Posterior cingulate gyrus (tissue), 11 donors: ENCODE measurements at places on chromosomes 6 and 20.
A peak's percentile ranks its signal among the peaks of the same experiment; 100 is the strongest.

DNA sequence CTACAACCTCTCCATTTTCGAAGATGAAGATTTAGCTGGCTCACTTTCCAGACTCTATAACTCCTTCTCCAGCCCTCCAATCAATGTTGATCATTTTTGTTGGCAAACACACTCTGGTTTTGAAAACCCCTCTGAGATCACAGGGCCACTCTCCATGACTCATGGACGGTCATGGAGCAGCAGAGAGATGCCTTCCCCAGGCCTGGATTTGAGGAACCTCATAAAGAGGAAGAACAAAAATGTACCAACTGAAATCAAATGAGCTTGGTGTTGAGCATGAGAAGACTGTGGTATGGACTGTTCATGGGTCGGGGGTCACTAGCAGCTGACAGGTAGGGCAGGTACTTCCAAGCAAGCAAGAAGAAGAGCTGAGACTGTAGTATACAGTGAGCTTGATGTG lies 112.8 kb upstream of the INSM1 start:
- DNase-seq: no peak

DNA sequence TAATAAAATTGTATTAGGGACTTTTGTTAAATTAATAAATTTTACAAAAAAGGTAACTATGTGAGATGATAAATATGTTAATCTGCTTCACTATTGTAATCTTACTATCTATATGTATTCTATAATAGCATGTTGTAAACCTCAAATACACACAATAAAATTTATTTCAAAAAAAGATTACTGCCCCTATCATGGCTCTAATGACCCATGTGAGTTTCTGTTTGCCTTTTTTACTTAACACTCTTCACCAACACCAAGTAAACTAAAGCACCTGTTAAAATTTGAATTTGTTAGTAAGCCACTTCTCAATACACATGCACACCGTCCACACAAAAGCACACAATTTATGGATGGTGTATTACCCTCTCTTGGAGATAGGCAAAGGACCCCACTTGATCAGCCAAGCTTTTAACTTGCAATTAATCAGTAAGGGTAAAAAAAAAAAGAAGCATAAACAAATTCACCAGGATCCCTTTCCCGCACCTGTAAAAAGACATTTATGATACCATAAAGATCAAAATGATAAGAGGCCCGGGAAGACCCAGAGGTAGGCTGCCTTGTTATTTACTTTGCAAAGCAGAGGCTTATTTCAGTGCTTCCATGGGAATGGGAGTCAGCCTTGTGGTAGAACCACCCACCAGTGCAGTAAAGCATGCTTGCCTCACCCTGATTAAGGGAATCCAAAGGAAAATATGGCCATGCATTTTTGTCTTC lies 28.6 kb upstream of the PKHD1 start:
- DNase-seq: no peak

- DNase-seq: peak; percentile 58
Observed at GRCh38 chr20:37349517-37350491, 3.9 kb downstream of the SRC start.

DNA sequence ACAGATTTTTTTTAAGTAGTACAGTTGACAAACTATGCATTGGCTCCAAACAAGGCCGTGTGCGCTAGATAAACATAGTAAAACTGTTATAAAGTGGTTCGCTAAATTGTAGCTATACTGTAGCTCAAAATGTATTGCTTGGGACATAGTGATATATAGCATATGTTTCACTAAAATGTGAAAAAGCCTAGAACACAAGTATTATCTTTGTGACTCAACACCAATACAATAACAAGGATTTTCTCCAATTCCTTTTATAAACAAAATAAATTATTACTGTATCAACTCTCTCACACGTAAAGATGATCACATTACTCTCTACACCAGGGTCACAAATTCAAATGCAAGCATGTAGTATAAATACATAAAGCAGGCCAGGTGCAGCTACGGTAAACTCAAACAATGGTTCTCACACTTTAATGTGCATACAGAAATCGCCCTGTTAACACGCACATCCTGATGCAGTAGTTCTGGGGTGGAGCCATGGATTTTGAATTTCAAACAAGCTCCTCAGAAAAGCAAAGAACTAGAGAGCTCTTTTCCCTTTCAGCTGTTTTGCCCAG lies 214.6 kb downstream of the GMDS start:
- DNase-seq: no peak

DNA sequence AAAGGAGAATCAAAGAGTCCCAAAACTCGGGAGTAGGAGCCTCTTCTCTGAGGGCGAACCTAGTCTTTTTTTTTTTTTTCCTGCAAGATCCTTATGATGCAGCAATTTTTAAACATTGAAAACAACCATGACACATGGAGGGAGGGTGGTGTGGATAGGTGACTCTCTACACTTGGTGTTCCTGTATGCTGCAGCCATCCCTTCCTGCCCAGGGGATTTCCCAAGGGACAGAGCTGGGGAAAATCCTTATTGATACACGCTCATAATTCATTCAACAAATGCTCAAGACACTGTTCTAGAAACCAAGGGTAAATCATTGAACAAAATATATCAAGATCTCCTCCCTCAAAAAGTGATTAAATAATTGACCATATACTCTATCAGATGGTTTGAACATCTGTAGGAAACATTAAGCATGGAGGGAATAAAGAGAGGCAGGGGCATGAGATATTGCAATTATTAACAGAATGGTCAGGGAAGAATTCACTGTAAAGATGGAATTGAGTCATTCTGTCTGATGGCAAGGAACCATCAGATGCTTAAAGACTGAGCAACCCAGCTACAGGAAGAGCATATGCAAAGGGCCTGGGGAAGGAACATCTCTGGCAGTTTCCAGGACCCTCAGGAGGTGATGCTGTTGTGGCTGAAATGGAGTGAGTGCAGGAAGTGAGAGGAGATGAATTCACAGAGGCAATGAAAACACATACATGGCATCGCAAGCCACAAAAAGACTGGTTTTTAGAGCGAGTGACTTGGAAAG lies 13.4 kb upstream of the BTN3A3 start:
- no peak for DNase-seq

GRCh38 chr6:27370391-27370790 lies 18.2 kb upstream of the ZNF391 start:
- DNase-seq: no peak

- no peak for DNase-seq
Observed at GRCh38 chr20:56940466-56940865, 311.4 kb downstream of the TFAP2C start.
